Stimulated activated CD8-positive, alpha-beta memory T cell treated with anti-CD3 and anti-CD28 coated beads, Interleukin-4, amount 100 ng/mL, for 4 hours (primary cell): ENCODE measurements at places on chromosomes 11 and 22.

GRCh38 chr11:61172888-61173287 is 11.7 kb upstream of the VPS37C start:
- no peak for DNase-seq

- no peak for DNase-seq
Measured at GRCh38 chr11:70540196-70540595, 141.9 kb downstream of the CTTN start.

DNA sequence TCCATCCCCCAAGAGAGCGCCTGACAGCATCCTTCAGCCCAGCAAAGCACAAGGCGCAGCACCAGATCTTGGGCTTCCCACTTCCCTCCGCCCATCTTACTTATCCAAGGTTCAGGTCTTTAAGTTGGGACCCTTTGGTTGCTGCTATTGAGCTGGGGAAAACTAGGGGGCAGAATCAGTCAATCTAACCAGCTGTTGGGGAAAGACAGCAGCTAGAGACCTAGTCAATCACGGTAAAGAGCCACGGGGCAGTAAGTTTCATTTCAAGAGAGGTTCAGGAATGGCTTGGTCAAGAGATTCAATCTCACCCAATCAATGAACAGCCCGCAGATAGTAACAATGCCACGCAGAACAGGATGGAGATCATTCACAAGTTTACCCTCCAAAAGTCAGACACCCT is 1.7 kb downstream of the ABTB2 start:
- DNase-seq: no peak

DNA sequence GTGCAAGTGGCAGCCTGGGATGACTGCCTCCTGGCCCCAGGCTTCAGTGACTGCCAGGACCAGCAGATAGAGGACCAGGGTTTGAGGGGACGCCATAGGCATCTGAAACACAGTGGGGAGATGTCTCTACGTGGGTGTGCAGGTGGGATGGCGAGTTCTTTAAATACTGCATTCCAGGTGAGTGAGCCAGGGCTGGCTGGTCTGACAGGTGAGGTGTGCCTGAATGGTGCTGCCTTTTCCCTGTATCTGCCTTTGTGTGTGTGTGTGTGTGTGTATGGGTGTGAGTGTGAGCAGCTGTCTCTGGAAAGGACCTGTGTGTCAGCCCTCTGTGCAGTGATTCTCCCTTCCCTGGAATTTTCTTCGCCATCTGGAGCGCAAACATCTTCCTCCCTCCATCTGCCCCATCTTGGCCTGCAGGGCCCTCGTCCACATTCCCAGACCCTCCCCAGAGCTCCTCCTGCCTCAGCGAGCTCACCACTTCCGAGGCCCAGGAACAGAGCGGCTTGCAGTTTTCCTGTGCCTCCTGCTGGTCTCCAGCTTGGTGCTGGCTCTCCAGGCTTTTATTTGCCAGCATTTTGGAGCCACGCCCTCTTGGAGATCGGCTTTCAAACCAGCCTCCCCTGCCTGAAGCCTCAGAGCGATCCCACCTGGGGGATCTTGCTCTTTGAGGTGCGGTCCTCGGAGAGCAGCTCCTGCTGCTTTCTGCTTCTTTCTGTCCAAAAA is at the start of gene GPHA2:
Gene GPHA2, minus strand, starts transcription at position 535 of the 723 bp plus-strand sequence. Its CDS starts 433 bp downstream, at position 102.
- no peak for DNase-seq

- DNase-seq: no peak
Measured at GRCh38 chr11:18295316-18295715, 26.6 kb downstream of the HPS5 start.

GRCh38 chr11:65500387-65501185 is 1.7 kb downstream of the MALAT1 start:
- DNase-seq: no peak

- DNase-seq: no peak
Measured at GRCh38 chr11:112455791-112456190, 195.1 kb upstream of the PLET1 start.

DNA sequence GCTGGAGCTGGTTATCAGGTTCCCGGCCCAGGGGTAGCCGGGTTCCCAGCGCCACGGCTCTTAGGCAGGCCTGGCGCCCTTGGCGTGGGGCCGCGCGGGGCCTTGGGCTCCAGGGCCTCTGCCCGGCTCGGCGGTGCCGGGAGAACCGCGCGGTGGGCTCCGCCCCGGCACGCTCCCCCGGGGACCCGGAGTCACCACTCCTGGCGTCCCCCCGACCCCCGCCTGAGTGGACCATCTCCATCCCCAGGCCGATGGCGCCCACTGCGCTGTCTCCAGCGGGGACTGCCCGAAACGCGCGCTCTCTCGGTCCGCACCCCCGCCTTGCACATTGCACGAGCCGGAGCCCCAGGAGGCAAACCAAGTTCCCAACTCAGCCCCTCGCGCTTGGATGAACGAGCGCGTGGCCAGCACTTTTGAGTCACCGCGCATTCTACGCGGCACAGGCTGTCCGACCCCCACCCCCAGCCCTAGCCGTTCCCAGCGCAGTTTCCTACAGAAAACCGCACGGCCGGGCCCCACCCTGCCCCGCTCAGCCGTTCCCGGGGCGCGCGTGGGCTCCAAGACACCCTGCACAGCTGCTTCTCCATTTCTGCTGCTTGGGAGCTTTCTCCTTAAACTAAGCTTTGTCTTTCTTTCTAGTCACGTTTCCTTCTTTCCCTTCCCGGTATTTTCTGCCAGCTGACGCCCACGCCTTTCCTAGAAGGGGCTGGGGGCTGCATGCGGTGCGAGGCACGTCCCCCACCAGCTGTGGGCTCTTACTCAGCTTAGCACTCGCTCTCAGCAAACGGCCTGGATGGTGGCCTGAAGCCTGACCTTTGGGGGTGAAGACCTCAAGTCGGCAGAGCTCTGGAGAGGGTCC is 650 bp upstream of the CHID1 start:
- no peak for DNase-seq

DNA sequence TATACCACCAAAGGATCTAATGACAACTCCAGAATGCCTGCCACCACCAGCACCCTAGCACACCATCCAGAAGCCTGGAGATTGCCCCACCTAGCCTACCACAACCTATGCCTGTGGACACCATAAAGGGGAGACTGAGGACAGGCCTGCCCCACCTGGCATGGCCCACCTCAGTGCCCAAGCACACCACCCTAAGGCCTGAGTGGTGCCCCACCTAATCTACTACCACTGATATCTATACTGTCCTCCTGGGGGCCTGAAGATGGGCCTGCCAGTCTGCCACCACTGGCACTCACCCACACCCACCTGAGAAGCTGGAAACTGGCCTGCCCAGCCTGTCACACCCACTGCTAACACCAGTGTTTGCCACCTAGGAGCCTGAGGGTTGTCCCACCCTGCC is 31.8 kb downstream of the SAA4 start:
- DNase-seq: no peak

GRCh38 chr11:118180300-118180703 is 3.9 kb upstream of the SCN2B start:
- no peak for DNase-seq

DNA sequence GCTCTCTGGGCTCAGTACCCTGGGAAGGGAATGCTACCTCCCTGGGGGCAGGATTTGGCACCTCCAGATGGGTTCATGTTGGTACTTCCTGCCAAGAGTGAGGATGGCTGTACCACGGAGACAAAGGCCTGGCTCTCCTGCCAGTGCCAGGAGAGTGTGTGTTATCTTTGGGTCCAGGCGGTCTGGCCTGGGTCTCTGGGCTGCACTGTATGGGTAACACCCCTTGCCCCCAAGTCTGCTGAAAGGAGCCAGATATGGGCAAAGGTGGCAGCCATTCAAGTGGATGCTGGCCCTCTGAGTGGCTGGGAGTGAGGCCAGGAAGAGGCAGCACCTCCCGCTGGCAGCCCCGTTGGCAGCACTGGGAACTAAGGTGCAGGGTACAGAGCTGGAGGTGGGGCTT is 91.5 kb downstream of the NECTIN1 start:
- DNase-seq: no peak

- no peak for DNase-seq
Measured at GRCh38 chr11:823441-824291, 4.1 kb upstream of the CRACR2B start.

DNA sequence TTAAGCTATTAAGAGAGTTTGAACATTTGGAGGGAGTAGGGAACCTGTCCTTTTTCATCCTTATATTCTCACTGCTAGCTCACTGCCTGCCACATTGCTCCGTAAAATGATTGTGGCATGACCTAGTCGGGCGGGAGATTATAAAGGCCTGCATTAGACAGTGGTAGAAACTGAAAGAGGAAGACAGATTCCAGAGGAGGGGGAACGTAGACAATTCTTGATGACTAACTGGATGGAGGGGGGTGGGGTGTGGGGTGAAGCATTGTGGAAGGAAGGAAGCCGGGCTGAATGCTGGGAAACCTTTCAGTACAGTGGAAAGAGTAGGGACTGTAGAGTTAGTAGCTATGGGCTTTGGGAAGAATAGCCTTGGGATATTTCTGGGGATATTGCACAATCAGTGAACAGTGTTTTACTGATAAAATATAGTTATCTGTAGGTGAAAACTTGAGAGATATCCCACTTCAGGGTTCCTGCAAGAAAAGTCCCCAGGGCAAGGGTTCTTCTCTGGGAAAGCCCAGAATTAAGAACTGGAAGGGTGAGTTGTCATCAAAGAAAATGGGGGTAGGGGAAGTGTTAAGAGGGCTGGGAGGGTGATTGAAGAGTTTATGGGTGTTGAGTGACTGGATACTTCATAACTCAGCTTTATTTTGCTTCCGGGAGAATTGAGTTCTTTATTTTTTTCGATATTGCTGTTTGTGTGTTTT is 2.1 kb downstream of the MED15 start:
- peak; percentile 42 for DNase-seq

DNA sequence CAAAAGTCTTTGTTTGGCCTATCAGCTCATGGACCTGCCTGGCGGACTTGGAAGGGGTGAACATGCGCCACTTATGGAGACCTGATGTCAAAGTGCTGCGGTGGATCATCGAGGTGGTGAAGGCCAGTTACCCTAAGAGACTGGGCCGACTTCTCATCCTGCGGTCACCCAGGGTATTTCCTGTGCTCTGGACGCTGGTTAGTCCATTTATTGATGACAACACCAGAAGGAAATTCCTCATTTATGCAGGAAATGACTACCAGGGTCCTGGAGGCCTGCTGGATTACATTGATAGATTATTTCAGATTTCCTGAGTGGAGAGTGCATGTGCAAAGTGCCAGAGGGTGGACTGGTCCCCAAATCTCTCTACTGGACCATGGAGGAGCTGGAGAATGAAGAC is 17.9 kb downstream of the ALKBH3 start:
- DNase-seq: no peak

DNA sequence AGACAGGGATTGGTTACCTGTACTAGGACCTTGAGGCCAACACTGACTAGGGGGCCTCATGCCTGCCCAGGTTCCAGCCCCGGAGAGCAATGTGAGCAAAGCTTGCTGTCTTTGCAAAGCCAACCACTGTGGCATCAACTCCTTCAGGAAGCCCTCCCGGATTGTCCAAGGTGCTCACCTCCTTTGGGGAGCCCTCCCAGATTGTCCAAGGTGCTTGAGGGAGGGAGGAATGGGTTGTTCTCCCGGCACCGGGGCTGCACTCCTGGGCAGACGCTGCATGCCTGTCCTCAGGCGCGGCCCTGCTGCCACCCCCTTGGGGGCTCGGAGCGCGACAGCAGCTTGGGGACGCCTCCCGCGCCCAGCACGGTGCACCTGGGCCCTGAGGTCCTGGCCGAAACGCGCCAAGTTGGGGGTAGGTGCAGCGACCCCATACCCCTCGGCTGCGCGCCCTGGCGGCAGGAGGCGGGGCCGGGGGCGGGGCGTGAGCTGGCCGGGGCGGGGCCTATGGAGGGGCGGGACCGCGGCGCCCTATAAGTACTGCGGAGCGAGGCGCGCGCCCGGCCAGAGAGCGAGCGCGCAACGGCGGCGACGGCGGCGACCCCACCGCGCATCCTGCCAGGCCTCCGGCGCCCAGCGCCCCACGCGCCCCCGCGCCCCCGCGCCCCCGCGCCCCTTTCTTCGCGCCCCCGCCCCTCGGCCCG is at the start of gene CD81:
Gene CD81, plus strand, starts transcription at position 560 of the 701 bp plus-strand sequence. CDS start 240 bp downstream, outside the sequence.
- DNase-seq: no peak

DNA sequence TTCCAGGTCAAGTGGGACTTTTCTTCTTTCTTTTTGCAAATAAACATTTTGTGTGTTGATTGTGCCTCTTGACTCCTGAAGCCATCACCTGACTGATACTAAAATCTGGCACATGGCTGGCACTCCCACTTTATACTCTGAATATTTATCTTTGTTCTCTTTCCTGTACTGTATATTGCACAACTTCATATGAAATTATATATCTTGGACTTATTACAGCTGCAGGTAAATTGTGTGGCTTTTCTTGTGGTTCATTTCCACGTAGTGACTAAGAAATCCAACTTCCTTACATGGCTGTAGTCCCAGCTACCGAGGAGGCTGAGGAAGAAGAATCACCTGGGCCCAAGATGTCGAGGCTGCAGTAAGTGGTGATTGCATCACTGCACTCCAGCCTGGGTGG is 23.7 kb upstream of the OR5B12 start:
- DNase-seq: no peak

- DNase-seq: no peak
Measured at GRCh38 chr11:118996926-118997626, 862 bp upstream of the CENATAC start.

GRCh38 chr11:6925636-6926207 is 504 bp upstream of the ZNF215 start:
- no peak for DNase-seq

- no peak for DNase-seq
Measured at GRCh38 chr22:49546811-49547585, 280.7 kb downstream of the BRD1 start.

DNA sequence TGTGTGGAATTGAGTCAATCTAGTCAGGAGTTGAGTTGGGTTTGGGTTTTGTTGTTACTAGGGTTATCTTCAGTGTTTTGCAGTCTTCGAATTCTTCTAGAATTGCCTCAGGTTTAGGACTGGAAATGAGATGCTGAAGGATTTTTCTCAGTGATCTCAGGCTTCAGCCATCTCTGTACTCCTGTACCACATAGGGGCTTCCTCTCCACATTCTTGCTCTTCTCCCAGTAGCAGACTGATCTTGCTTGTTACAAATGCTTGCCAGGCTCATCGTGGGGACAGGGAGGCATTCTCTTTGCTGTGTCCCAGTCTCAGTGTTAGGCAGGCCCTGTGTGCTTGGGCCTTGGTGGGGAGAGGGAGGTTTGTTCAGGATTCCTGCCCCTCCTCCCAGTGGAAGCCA is 96.1 kb downstream of the LRRC32 start:
- no peak for DNase-seq

GRCh38 chr11:115161876-115162275 is 342.3 kb downstream of the CADM1 start:
- DNase-seq: no peak

- DNase-seq: no peak
Measured at GRCh38 chr11:33722590-33723234, 13.5 kb downstream of the CD59 start.
